Activated T-cell treated with anti-CD3 and anti-CD28 coated beads, Interleukin-2, amount 50 U/mL, for 72 hours (primary cell): ENCODE measurements at places on chromosomes 6 and 20. TPM values are rescaled to one million over a fixed set of nuclear protein-coding genes. Genes with fewer than 3 reads are reported as not detected.

GRCh38 chr6:37368961-37369320 is 15.2 kb downstream of the RNF8 start:
- no peaks in the 10 kb centered on the region for H3K36me3 ChIP-seq
- H3K4me3 ChIP-seq, result no peak overlapping the region
- H3K4me1 ChIP-seq, result peaks cover 7% of the 10 kb centered on the region

GRCh38 chr20:13927171-13927570 is 63.2 kb downstream of the SEL1L2 start:
- H3K27ac ChIP-seq, result no peak overlapping the region
- H3K4me3 ChIP-seq, result no peak overlapping the region
- no peaks in the 10 kb centered on the region for H3K4me1 ChIP-seq
- DNase-seq, result no peak
- H3K27me3 ChIP-seq, result no peaks in the 10 kb centered on the region
- H3K36me3 ChIP-seq, result no peaks in the 10 kb centered on the region

The VPS52 gene
- 50.7 TPM for total RNA-seq

DNA sequence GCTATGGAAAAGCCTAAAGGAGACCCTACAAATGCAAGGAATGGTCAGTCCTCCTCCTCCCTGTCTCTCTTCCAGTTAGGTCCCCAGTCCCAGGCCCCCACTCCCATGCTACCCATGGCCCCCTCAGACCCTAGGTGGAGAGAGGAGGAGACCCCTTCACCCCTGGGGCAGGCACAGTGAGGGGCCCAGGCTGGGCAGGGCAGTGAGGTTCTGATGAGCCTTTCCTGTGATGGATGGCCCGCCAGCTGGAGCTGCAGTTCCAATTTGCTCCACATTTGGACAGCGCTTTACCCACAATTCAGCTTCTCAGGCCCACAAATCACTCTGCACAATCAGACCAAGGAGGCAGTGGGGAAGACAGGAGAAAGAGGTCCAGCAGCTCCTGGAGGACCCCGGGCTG is 37.3 kb upstream of the MLN start:
- H3K36me3 ChIP-seq, result no peaks in the 10 kb centered on the region
- H3K27me3 ChIP-seq, result peaks cover 14% of the 10 kb centered on the region
- no peak for DNase-seq
- H3K27ac ChIP-seq, result no peak overlapping the region
- peaks cover 21% of the 10 kb centered on the region for H3K4me1 ChIP-seq

DNA sequence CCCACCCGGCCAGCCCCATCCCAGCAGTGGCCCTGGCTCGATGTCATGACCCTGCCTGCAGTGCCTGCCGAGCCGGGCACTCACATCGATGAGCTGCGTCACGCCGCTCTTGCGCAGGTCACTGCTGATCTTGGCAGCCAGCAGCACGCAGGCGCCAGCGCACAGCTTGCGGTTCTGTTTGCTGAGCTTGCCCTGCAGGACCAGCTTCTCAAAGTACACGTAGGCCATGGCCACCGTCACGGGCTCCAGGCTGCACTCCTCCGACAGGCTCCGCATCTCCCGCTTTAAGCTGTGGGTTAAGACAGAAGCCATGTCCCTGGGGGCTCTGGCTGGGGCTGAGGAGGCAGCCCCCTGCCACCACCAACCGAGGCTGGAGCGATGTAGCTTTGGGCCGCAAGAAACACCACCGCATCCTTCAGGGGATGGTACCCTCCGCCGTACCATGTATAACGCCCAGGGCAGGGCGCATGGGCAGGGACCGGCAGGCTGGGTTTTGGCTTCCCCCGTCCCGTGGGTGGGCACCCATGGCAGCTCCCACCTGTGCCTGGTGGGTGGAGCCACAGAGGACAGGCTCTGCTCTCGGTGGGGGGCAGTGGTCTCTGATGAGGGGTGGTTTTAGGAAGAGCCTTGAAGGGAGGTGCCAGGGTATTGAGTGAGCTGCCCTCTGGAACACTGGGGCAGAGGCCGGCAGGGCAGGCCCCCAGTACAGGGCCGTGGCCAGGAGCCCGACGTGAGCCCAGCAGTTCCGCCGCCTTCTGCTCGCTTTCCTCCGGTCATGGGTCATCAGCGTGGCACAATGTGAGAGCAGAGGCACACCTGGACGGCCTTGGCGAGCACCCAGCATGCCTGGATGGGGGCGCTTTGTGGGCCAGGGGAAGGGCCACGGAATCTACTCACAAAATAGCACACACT is 4.5 kb downstream of the RPS21 start:
- no peak overlapping the region for H3K4me3 ChIP-seq
- H3K27me3 ChIP-seq, result no peaks in the 10 kb centered on the region
- peaks cover 29% of the 10 kb centered on the region for H3K4me1 ChIP-seq

The DPPA5 gene
- total RNA-seq, result not detected

The FAXC gene
- not detected for total RNA-seq

DNA sequence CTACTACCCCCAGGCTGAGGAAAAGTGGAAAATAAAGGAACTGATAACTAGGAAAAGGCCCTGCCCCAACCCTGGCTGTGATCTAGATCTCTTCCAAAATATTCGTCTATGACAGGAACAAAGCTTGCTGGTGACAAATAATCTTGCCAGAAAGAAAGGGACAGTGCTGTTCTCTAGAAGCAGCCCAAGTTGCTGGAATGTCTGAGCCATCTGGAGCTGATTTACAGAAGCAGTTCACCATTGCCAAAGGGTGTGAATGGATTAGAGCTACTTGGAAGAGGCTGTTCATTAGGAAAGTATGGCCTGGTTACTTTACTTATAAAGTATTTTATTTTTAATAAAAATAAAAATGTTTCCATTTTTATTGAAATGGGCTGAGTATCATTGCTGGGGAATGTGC is 146.3 kb downstream of the EPM2A start:
- H3K4me3 ChIP-seq, result no peak overlapping the region
- no peak overlapping the region for H3K27ac ChIP-seq
- H3K36me3 ChIP-seq, result no peaks in the 10 kb centered on the region
- no peak for DNase-seq

DNA sequence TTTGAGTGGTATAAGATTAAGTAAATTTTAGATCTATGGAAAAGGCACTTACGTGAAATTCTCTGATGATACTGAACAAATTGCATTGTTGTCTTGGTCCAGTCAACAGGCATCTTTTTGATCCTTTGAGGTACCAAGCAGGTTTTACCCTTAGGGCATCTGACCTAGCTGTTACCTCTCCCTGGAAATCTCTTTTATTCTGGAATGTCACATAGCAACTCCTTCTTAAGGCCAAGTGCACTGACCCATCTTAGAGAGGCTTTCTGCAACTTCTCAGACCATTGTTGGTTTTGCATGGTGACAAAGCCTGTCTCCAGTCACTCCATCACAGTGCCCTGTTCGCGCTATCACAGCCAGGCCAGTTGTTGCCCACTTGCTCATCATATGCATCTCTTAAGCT is 42.0 kb downstream of the TPD52L1 start:
- H3K27me3 ChIP-seq, result peaks cover 11% of the 10 kb centered on the region
- H3K36me3 ChIP-seq, result no peaks in the 10 kb centered on the region
- no peak overlapping the region for H3K27ac ChIP-seq
- H3K4me1 ChIP-seq, result peaks cover 5% of the 10 kb centered on the region
- DNase-seq, result no peak

The TRIM10 gene
- total RNA-seq, result 0.39 TPM

DNA sequence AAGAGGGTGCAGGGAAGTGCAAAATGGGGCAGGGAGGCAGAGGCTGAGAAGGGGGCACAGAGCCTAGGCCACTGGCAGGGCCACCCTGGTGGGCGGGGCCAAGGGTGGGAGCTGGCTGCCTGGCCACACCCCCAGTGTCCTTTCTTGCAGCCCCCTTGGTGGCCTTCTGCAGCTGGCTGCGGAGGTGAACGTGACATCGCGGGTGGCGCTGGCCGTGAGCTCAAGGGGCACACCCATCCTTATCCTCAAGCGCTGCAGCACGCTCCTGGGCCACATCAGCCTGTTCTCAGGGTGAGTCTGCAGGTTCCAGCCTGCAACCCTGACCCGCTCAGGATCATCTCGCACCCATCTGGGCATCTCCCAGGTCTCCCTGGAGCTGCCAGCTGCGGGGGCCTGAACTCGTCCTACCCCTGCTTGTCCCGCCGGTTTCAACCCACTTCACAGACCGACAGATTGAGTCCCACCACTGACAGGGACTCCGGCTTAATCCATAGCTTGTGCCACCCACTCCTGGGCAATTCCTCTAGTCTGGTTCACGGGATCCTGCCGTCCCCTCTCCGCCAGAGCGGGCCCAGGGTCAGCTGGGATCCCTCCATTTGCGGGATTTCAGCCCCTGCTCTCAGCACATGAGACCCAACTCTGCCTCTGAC is 6.2 kb downstream of the BPIFB3 start:
- H3K4me1 ChIP-seq, result no peaks in the 10 kb centered on the region
- no peaks in the 10 kb centered on the region for H3K27me3 ChIP-seq
- no peaks in the 10 kb centered on the region for H3K36me3 ChIP-seq
- H3K27ac ChIP-seq, result no peak overlapping the region
- no peak for DNase-seq
- H3K4me3 ChIP-seq, result no peak overlapping the region

DNA sequence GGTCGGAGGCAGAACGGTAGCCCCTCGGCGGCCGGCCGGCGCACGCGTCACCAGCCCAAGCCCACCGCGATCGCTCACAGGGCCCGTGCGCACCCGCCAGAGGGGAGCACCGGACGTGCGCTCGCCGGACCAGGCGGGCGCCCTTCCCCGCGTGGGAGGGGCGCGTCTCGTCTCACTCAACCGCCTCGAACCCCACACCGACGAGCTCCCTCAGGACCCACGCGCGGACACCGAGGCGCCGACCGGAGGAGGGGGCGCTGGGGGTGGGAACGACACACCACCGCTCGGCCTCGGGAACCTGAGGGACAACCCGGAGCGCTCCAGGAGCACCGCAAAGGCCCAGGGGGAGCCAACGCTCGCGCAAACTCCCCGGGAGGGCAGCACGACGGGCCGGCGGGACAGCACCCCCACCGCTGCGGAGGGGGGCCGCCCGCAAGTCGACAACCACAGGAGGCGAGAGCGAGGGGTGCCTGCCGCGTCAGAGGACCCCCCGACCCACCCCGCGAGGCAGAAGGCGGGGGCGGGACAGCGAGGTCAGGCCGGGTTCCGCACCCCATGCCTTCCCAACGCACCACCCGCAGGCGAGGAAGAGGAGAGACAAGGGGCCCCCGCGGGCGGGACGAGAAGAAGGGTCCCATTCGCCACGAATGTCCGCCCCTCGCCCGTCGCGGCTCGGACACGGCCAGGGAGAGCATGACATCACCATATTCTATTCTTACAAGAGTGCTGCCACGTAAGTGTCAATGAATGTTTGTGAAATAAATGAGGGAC is 512.7 kb upstream of the ZNF337 start:
- peaks cover 14% of the 10 kb centered on the region for H3K4me1 ChIP-seq
- peak; percentile 22 for DNase-seq
- H3K27ac ChIP-seq, result peak overlapping the region; percentile 55

- H3K27me3 ChIP-seq, result no peaks in the 10 kb centered on the region
- no peaks in the 10 kb centered on the region for H3K36me3 ChIP-seq
- DNase-seq, result no peak
- peaks cover 6% of the 10 kb centered on the region for H3K4me1 ChIP-seq
These were observed 125.0 kb upstream of the GRIK2 start for GRCh38 chr6:101268541-101268940.

The GGTLC1 gene
- total RNA-seq, result not detected

GRCh38 chr6:69917834-69918233 is 51.5 kb downstream of the COL19A1 start:
- H3K27ac ChIP-seq, result no peak overlapping the region
- H3K4me3 ChIP-seq, result no peak overlapping the region

DNA sequence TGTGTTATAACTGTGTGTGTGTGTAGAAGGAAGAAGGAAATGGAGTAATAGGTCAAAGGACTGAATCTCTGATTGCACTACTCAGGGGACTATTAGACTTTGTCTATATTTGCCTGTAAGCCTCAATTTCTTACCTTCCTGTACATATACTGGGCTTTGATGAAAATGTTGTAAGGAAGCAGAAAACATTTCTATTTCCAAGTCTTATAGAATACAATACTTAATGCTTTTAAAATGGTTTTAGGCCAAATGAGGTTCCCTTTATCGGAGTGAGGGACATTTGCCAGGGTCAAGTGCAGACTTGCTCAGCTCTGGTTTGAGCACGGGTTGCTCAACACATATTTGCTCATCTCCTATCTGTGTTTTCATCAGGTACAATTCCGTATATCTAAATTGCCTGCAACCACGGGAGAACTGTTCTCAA is 28.3 kb downstream of the MEP1A start:
- H3K27me3 ChIP-seq, result peaks cover 7% of the 10 kb centered on the region
- H3K27ac ChIP-seq, result no peak overlapping the region
- no peak overlapping the region for H3K4me3 ChIP-seq
- DNase-seq, result no peak

GRCh38 chr6:52143551-52143950 is 42.6 kb upstream of the IL17A start:
- DNase-seq, result no peak
- peaks cover 79% of the 10 kb centered on the region for H3K27me3 ChIP-seq
- no peak overlapping the region for H3K4me3 ChIP-seq
- H3K27ac ChIP-seq, result no peak overlapping the region
- peaks cover 11% of the 10 kb centered on the region for H3K4me1 ChIP-seq
